ENCODE measurements at places on chromosomes 11 and 22.

DNA sequence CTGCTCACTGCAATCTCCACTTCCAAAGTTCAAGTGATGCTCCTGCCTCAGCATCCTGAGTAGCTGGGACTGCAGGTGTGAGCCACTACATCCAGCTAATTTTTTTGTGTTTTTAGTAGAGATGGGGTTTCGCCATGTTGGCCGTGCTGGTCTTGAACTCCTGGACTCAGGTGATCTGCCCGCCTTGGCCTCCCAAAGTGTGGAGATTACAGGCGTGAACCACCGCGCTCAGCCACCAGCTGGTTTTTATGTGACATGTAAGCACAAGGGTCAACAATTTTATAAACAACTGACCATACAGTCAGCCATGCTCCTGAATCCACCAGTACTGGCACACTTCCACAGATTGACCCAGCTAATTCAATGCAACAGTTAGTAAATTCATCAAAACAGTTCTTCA, 526.3 kb upstream of the LRRC4C start:
- no peak for DNase-seq

- no peak for DNase-seq
Observed at GRCh38 chr11:84642500-84642899, 984.6 kb downstream of the DLG2 start.

DNA sequence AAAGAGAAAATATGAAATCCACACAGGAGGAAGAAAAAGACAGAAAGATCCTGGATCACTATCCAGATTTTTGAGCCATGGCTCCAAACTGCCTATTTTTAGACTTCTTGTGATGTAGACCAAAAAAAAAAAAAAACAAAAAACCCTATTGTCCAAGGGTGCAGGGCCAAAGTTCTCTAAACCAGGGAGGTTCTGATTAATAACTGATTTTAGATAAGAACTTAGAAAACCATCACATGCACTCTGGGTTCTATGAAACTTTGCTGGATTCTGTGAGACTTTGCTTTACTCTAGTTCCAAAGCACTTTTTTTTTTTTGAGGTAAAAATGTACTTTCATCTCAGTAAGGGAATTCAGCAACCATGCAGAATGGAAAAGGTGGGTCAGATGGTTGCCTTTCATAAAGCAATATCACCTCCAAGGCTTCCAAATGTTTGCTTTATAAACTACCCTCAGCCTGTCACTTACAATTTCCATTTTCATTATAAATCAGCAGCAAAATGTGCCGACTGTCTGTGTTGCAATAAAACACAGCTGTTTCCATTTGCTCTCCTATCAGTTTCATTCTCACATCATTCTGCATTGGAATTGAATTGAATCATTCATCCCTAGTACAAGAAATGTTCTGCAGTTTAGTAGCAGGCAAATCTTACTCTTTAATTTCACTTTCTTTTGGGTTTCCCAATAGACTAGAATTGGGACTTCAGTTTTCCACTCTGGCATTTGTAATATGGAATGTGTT, 1584.3 kb upstream of the RAG2 start:
- no peak for DNase-seq

DNA sequence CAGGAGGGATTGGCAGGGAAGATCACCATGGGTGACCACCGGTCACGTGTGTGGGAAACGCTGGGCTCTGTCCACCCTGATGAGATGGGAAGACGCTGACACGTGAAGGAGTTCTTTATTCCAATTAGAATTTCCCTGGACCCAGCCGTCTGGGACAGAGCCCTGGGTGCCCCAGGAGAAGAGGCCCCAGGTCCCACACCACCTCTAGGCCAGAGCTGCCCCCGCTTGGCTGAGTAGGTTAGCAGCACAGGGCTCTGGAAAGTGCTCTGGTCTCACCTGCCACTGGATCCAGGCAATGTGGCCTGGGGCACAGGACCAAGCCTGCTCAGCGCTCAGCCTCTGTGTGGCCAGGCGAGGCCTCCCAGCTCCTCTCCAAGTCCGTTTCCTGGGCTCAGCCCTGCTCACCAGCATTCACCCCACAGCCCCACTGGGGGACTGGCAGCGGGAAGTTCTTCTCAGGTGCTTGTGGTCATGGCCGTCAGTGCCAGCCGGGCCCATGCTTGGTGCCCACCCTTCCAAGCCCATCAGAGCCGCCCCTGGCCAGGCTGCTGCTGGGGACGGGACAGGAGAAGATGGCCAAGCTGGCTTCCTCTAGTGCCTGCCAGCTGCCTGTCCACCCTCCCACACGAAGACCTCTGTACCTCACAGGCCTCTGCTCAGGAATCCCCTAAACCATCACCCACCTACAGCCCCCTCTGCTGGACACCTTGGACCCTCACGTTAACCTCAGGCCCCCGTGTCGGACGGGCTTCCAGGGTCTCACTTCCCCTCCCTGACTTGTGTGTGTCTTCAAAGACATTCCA, 62.5 kb upstream of the FGF3 start:
- DNase-seq = no peak

DNA sequence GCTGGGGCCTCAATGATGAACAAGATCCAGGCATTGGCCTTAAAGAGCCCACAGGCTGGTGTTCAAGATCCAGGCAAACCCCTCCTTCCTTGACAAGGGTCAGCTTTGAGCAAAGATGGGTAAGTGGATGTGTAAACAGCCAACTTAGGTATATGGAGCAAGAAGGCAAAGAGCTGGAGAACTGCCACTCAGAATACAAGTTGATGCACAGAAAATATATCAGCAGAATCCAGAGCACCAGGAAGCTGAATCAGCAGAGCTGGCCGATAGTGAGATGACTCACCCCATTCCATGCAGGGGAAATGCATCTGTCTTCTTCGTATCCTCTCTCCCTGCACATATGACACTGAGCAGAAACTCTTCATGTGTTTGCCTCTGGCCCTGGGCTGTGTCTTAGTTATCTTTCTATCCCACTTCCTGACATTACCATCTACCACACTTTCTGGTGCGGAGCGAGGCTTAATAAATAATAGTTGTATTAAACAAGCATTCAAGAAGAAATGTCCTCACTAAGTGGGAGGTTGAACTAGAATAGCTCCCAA, 57.8 kb downstream of the ENDOD1 start:
- DNase-seq = no peak

DNA sequence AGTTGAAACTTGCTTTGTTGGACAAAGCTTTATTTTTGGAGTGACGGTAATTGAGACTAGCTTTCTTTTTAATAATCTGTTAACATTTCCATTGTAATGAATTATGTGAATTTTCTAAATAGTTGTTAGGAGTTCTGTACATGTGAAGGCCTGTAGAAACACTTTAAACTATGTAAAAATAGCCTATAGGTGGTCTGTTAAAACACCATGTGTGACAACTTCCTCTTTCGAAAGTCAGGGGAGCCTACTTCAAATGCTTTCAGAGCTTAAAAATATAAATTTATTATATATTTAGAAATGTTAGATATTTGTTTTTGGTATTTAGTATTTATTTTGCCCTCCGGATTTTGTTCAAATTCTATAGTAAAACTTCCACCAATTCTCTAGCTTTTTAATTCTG, 28.7 kb downstream of the DDIAS start:
- no peak for DNase-seq

GRCh38 chr22:17918840-17919239, 105.5 kb downstream of the MICAL3 start:
- no peak for DNase-seq

GRCh38 chr11:76365038-76365679, 15.8 kb downstream of the THAP12 start:
- DNase-seq = no peak

DNA sequence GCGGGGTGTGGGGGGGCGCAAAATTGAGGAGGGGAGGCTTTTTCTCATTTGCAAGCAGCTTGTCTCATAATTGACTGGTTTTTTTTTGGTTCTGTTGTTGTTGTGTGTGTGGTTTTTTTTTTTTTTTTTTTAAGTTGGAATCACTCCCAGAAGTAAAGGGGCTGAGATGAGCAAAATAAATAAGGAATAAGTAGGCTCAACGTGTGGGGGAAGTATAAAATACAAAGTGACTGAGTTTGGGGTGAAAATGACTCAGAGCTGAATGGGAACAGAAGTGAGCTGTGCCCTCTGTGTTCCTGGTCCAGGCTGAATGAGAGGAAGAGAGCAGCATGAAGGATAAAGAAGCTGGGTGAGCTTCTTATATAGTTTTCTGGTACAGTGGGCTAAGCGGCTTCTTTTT, 90.0 kb downstream of the GRIK4 start:
- DNase-seq = no peak

DNA sequence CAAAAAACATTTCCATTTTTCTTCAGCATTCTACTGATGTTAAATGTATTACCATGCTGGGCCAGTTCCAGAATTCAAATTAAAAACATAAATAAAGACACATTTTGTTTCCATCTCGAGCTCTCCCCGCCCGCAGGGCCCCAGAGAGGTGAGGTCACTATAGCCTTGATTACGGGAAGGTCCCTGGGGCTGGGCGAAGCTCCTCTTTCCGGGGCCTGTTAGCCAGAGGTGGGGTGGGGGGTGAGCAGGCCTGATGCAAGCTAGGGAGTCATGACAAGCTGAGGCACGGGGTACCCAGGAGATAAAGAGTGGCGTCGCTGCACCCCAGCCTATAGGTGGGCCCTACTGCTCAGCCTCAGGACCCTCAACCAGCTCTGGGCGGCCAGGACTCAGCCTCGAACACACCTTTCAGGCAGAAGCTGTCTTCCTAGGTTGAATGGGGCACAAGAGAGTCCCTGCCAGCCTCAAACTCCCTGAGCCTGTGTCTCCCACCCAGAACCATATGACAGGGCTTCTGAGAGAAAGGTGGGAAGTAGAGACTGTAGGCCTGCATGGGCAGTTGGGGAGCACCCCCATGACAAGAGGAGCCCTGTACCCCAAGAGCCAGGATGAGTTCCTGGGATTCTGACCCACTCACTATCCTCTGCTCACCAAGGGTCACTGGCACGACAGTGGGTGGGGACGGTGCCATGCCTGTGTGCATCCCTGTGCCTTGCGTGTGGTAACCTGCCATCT, 34.8 kb downstream of the KCNQ1OT1 start:
- no peak for DNase-seq

GRCh38 chr11:77024745-77025144, 9.5 kb upstream of the B3GNT6 start:
- DNase-seq = no peak

DNA sequence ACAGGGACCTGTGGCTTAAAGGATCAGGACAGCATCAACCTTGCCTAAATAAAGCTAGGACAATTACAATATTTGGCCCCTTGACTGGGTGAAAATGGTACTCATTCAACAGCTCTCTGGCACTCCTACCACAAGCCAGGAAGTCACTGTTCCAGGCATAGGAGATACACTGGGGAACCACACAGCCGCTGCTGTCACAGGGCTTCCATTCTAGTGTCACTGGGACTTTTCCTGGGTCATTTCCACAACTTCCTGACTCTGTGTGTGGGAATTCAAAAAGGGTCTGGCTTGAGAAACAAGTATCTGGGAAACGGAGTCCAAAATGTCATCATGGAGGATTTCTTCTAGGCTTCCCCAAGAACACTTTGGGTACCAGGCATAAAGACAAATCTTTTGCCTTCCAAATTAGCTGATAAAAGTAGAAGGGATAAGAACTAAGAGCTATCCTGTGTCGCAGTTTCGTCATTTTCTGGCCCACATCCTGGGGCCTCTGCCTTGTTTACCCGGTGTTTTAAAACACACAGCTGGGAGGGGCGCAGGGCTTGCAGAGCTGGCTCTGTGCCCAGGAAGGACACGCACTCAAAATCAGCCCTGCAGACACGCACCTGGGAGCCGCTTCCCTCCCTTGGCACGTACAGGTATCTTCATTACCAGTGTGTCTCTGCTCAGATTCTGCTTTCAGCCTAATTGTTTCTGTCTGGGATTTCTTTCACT, 38.0 kb downstream of the TMEM45B start:
- DNase-seq = peak; percentile 87

DNA sequence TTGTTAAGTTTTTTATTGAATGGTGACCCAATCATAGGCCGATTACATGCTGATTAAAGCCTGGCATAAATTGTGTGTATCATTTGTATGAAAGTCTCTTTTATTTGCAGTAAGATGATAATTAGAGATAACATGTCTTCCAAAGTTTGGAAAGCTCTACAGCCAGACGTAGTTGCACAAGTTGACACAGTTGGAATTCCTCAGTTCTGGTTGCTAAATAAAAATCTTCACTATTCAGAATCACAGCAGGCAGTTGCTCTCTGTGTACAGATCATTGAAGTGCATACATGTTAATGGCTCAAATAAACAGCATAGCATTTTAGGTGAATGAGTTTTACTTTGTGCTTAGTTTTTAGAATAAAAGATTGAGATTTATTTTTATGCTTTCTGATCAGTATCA, 69.5 kb downstream of the ARHGAP42 start:
- no peak for DNase-seq

DNA sequence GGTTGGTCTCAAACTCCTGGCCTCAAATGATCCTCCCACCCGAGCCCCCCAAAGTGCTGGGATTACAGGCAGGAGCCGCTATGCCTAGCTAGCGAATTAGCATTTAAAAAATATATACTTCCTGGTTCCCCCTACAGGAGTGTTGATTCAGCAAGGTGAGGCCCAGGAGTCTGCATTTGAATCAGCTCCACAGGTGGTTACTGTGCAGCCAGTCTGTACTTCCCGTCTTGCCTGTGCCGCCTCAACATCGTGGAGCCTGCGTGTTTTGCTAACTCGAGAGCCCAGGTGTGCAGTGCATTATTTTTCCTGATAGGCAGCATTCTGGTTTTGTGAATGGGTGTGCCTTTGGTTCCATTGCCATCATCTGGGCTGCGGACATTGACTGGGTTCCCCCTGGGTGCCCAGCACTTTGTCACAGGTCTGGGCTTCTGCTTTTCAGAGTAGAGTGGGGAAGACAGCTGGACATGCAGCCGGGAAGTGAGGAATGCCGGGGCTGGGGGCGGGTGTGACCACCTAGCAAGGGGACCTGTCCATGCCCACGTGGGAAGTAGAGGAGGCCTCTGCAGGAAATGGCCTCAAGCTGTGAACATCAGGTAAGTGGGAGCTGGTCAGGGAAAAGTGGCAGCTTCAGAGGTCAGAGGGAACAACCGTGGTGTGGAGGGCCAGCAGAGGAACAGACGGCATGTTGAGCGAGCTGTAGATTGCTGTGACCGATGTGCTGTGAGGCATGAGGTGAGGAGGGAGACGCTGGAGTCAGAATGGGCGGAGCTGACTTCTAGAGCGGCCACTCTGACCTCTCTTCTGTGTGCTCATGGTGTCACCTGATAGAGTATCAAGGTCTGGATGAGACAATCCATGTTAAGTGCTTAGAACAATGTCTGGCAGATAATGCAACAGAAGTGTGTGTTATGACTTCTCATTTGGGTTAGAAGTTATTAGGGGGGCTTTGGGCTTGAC, 42.2 kb downstream of the PPFIA1 start:
- DNase-seq = no peak

GRCh38 chr11:57260937-57261783, 24.1 kb upstream of the APLNR start:
- DNase-seq = no peak

- no peak for DNase-seq
Observed at GRCh38 chr11:110338684-110339083, 42.3 kb upstream of the RDX start.

Data from NCI-H2029 treated with DMSO at 0.1 percent for 48 hours (cell line).